ENCODE measurements at places on chromosomes 1 and 21.

DNA sequence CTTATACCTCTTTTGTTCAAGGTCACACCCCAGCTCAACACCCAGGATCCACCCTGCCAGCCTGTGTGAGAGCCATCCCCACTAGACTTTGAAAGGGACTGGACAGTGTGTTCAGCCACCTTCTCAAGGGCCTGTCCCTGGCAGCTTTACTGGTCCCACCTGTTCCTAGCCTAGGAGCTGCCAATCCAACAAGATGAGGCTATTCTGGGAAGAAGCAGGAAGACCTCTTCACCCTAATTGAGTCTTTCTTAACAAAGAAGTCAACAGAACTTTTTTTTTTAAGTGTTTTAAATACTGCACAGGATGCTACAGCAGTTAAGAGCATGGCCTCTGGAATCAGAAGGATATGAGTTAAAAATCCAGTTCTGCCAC lies 95.8 kb upstream of the HOOK1 start:
- no peak for DNase-seq

- DNase-seq: no peak
Observed at GRCh38 chr1:148158341-148159003, 6.4 kb upstream of the NBPF11 start.

GRCh38 chr21:42375966-42376337 lies 9.6 kb upstream of the TFF1 start:
- DNase-seq: no peak

DNA sequence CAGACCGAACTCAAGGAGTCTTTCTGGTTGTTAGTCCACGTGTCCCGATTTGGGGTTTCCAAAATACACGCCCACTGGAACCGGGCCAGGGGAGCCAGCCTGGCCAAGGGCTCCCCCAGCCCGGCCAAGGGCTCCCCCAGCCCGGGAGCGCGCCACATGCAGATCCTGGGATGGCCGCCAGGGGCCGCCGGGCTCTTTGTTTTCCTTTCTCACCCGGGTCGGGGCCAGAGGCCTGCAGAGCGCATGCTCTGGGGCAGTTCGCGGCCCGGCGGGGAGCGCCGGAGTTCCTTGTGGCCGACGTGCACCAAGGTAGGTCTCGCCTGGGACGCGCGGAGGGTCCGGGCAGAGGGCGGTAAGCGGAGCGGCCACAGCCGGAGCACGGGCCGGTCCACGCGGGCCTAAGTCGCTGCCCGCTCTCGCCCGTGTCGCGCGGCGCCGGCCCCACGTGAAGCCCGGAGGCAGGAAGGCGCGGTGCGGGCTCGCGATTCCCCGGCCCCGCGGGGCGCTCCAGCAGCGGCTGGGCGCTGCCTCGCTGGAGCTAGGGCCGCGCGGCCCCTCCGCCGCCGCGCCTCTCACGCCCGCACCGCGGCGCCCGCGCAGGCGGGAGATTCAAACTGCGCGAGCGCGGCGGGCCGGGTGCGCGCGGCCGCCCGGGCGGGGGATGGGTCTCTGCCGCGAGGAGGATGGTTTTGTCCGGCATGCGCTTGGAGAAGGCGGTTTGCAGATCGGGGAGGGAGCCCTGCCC lies 12.3 kb downstream of the RCC1 start:
- DNase-seq: peak; percentile 91

GRCh38 chr1:52640697-52641096 lies 7.7 kb downstream of the SHISAL2A start:
- no peak for DNase-seq

DNA sequence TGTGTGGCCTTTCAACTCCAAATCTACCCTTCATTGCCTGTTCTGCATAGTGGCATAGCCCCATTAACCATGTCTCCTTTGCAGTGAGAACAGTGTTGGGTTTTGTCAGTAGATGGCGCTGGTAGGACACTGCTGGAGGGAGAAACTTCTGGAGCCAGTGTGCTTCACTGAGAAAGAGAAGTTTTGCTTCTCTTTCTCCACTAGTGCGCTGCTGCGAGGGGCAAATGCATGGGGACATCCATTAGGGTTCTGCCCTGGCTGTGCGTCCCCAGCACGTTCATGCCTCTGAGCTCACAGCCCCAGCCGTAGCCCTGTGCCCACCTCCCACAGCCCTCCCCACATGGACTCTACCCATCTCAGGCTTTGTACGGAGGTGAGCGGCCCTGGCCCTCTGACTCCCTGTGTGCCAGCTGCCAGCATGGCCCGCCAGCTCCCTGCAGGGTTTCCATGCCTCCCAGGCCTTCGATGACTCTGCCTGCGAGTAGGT lies 53.1 kb downstream of the RIMS3 start:
- DNase-seq: peak; percentile 30

GRCh38 chr1:216210081-216210480 lies 213.2 kb downstream of the USH2A start:
- DNase-seq: peak; percentile 56

GRCh38 chr21:34511787-34512455 lies at the start of gene KCNE1:
Gene KCNE1 (minus strand): TSS chr21:34512210. CDS start chr21:34449634, 62,576 bp downstream.
- DNase-seq: no peak

DNA sequence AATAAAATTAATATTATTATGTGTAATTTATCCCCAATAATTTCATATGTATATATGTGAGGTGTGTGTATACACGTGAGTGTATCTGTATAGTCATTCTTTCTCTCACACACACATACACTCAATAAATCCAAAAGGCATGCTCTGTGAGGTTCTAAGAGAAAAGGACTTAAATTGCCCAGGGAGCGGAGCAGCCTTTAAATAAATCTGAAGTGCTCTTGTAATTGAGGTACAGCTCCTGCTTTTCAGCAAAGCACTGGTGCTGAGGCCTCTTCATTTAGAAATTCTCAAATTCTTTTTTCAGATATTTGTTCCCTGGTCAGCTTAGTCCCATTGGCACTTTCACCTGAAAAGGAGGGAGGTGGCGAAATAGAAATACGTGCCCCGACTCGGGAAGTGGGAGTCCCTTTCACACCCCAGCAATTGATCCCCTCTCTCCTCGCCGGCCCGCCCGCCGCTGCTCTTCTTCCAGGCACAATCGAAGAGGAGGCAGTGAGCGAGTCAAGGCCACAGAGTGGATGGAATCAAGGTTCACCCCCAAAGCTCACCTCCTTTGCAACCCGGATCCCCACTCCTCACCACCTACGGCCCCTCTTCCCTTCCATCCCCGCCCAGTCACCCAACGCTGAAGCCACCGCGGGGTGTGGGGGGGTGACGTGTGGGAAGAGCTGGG lies 944 bp downstream of the PLPPR5 start:
- DNase-seq: no peak

DNA sequence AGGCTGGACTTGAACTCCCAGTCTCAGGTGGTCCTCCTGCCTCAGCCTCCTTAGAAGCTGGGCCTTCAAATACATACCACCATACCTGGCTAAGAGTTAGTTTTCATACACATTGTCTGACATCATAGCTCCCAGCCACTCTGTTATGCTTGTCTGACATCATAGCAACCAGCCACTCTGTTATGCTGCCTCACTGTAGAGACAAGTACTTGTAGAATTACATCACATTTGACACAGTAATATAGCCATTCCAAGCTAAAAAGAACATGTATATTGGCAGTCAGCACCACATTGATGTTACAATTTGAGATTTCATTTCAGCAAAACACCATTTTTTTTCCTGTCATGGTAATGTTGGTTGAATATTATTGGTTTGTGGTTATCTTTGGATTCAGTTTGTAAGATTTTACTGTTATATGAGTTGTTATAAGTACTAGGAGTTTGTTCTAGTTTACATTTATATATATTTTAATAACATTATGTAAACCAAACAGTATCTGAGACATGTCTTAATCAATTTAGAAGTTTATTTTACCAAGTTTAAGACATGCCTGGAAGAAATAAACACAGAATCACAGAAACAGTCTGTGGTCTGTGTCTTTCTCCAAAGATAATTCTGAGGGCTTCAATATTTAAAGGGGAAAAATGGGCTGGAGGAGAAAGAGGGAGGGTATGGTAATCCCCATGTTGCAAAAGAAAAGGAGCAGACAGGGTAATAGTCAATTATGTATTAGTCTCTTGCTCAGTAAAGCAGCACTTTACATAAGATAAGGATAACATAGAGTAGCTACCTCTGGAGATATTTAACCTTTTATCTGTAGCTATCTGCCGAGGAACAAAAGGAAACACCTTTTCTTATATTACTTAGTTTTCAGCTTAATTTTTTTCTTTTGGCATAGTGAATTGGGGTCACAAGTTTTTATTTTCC lies 43.0 kb downstream of the XPR1 start:
- no peak for DNase-seq

- DNase-seq: no peak
Observed at GRCh38 chr1:206678490-206678889, 6.2 kb upstream of the MAPKAPK2 start.

GRCh38 chr1:39926820-39927219 lies 25.1 kb upstream of the MYCL start:
- no peak for DNase-seq

DNA sequence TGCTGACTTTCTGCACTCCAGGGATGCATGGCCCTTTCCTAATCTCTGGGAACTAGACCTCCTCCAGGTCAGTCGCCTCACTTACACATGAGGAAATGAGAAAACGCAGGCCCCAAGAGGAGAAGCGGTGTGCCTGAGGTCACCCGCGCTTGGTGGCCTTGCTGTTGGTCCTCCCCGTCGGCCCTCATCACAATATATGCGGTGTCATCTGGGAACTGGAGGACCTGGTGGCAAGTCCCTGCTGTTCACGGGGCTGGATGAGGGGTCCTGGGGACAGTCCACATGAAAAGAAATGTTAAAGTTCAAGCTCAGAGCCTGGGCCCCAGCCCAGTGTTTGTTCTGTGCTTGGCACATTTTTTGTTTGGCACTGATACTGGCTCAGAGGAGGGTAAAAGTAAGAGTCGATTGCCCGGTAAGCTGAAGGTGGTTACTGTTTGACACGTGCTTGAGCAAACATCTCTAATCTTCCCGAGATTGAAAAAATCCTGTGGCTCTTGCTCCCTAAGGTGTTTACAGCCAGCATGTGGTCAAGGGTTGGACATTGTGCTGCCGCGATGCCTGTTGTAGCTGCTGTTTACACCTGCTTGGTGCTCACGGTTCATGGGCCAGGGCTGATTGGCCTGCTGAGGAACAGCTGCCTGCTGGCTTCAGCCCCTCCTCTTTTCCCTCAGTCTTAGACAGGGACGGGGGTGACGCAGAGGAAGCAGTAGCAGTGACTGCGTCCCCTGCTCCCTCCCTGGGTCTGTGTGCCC lies 5.2 kb downstream of the COQ8A start:
- DNase-seq: no peak

- DNase-seq: no peak
Observed at GRCh38 chr1:82042306-82043060, 241.7 kb downstream of the ADGRL2 start.

DNA sequence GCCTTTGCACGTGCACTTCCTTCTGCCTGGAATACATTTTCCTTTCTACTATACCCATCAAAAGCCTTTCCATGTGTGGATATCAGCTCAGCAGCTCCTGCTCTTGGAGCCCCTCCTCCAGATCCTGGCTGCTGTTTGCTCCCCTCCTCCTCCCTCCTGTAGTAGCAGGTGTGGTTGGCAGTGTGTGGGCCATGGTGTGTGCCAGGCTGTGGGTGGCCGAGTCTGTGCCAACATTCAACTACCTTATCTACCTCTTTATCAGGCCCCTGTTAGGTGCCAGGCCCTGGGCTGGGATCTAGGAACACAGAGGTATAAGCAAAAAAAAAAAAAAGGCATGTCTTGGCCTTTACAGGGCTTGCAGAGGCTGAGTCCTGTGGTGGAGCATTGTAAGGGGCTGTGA lies 180.6 kb upstream of the JUN start:
- DNase-seq: no peak

DNA sequence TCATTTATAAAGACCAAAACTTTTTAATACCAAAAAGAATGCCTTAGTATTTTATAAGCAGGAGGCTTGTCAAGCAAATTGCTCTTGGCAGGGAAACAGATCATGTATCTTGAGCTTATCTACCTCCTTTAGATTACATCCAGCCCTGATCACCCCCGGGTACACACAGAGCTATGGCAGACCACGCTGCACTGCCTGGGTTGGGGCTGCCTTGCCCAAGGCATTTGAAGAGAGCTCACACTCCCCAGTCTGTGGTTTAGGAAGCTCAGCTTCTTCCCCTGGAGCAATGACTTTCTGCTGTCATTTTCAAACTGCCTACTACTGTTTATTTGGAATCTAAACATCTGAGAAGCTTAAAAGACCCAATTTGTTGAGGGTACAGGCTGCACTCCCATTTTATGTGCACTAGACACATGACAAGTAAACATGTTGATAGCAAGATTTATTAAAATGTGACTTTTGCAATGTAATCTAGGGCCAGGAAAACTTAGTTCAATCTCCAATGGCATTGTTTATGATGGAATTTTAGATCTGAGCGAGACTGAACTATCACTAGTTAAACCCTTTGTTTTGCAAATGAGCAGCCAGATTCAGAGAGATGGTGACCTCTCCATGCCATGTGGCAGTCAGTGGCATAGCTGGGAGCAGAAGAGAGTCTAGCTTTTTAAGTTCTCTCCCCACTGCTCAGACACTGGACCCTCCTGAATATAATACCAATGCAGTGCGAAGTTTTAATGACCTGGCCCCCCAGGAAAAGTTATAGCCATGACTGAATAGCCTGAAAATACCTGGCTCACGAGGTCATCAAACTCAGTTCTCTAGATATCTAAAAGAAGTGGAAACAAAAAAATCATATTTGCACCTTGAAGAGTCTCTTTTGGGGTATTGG lies 214.9 kb downstream of the HLX start:
- no peak for DNase-seq

- no peak for DNase-seq
Observed at GRCh38 chr1:209767096-209767495, 11.2 kb downstream of the TRAF3IP3 start.

DNA sequence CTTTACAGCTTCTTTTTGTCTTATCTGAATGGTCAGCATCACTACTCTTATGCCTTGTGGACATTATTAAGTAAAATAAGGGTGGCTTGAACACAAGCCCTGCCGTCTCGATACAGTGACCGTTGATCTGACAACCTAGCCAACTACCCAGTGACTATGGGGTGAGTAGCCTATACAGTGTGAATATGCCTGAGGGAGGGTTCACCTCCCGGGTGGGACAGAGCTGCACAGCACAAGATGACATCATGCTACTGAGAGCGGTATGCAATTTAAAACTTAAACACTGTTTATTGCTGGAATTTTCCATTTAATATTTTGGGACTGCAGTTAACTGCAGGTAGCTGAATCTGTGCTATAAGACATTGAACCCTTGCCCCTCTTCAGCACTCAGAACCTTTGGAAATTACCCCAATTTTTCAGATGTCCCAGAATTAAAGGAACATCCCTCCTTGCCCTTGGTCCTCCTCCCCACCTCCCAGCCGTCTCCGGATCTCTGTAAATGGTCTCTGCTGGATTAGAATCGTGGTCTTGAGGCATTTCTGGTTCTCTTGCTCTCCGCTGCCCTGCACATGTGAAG lies 618.5 kb downstream of the PTPRU start:
- DNase-seq: no peak

GRCh38 chr1:67134695-67135094 lies at the start of gene C1orf141:
Gene C1orf141 (minus strand): TSS chr1:67134970. CDS start chr1:67127240, 7,730 bp downstream.
- no peak for DNase-seq

GRCh38 chr1:45787905-45788304 lies 15.5 kb upstream of the MAST2 start:
- DNase-seq: no peak

DNA sequence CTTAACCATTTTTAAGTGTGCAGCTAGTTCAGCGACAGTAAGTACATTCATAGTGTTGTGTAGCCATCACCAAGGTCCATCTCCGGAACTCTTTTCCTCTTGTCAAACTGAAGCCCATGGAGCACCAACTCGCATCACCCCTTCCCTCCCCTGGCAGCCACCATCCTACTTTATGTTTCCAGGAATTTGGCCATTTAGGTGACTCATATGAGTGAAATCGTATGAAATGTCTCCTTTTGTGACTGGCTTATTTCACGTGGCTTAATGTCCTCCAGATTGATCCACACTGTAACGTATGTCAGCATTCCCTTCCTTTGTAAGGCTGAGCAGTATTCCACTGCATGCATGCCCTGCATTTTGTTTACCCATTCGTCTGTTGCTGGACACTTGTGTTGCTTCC lies 2.5 kb downstream of the COL6A2 start:
- DNase-seq: peak; percentile 64
